ENCODE measurements at places on chromosomes 7 and 10.

- DNase-seq = peak; percentile 38
Observed at GRCh38 chr10:30591249-30591670, 38.3 kb downstream of the LYZL2 start.

DNA sequence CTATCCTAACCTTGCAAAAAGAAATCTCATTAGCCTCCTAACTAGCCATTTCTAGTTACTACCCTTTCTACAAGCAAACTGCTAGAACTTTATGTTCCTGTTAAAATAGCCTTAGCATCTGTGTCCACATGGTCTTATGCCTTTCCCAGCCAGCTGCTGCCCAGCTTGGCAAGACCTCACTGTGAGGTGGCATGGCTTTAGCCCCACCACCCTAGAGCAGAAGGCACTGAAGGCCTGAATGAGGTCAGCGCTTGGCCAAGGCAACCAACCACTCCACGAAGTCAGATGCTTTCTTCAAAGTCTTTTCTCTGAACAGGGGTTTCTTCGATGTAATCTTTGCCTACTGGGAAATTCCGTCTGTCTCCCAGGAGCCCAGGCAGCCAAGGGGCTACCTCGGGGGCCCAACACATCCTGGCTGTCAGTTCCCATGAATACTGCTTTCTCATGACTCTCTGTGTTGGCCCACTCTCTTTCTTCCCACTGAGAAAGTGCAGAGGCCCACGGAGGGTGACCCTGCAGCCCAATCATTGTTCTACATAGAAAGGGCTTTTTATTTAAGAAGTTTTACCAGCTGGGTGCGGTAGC, 41.6 kb downstream of the POLR3A start:
- DNase-seq = no peak

DNA sequence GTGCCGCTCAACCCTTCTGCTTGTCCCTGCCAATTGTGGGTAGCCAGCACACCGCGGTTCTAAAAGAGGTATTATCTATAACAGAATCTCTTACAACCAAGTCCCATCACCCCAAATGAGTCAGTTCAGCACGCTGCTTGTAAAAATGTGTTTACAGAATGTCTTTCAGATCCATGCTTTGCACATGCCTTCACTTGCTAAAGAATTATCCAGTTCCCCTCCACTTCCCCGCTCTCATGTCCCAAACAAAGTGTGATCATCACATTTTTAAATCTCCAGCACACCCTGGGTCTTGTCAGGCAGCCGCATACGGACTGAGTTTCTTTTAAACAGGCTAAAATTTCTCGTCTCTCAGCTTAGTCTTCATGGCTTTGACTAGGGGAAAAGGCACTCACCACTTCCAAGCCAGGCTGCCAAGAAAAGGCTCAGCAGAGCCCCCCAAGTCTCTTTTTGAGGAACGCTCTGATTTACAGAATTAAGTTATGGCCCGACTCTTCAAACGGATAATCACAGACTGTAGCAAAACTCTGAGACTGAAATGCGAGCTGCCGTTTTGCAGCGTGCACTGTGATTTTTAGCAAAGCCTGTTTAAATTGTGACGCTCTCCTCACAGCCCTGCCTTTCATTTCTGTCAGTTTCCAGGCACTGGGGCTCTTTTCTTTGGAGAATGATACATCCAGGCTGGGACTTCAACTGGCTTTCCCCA, 29.8 kb upstream of the FGFR2 start:
- no peak for DNase-seq

- DNase-seq = no peak
Observed at GRCh38 chr7:77783545-77783944, 14.7 kb downstream of the TMEM60 start.

GRCh38 chr10:103542764-103543616, 49.5 kb downstream of the NEURL1 start:
- DNase-seq = peak; percentile 6

DNA sequence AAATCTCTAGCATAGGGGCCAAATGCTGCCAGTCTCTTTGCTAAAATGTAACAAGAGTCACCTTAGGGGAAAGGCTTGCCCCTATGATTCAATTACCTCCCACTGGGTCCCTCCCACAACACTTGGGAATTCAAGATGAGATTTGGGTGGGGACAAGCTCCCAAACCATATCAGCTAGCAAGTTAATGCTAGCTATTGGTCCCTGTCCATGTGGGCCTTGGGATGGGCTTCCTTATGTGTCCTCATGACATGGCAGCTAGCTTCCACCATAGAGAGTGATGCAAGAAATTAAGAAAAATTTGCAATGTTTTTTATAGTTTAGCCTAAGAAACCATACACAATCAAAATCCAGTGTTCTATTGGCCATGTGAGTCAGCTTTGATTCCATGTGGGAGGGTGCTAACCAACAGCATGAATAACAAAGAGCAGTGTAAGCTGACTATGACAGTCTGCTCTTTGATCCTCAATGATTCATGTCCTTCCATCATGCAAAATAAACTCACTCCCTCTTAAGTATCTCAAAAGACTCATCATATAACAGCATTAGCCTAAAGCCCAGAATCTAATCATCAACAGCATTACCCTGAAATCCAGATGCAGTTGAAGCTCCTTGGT, 21.7 kb upstream of the ZNF365 start:
- DNase-seq = no peak
